ENCODE measurements at places on chromosomes 2 and 18. TPM values are rescaled to one million over a fixed set of nuclear protein-coding genes. Genes with fewer than 3 reads are reported as not detected.

Gene AGAP1
- 21.6 TPM for total RNA-seq

Gene UBE2E3
- 68.3 TPM for total RNA-seq

DNA sequence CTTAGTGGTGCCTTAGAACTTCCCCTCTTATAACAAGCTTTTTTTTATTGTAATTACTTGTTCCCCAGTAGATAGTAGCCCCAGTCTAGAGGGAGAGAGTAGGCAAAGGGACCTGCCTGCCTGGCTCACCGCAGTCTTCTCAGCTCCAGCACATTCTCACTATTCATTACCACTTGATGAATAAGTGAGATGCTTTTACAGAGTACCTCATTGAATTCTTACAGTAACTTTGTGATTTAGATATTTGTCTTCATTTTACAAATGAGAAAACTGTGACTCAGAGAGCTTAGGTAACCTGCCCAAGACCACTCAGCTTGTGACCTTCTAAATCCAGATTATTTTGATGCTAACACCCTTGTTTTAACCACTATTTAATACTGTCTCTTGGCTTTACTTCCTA, 77.8 kb downstream of the CHRNA1 start:
- no peak for DNase-seq

DNA sequence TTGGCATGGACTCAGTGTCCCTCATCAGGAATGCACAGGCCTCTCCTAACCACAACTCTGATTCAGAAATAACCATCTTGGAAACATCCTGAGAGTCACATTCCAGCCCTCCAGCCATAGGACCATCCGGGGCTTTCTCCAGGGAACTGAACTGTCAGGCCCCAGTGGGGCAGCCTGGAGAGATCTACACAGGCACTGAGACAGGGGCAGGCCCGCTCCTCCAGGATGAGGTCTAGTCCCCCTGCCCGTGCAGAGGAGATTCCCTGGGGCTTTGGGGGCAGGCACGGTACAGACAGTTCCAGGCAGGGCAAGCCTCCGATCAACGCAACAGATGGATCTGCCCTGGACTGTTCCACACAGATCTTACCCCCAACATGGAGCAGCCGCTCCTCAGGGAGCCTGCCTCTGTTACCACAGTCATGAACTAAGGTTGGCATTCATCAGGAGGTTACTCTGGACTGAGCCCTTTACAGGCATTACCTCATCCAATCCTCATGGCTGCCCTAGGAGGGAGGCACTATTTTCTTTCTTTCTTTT, 12.0 kb downstream of the KCNK3 start:
- DNase-seq: no peak

DNA sequence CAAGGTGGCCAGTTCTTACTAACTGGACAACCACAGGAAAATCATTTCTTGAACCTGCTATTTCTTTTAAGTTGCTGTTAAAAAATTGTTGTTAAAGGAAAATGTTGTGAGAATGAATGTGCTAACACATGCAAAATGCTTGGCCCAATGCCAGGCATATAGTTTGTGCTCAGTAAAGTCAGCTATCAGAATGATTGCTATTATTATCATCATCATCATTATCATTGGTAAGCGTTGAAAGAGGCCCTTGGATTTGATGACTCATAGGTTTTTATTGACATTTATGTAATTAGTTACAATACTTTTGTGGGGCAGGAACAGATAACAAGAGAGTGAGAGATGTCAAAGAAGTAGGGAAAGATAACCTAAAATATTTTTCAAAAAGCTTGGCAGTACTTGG, 394.2 kb upstream of the ZEB2 start:
- no peak for DNase-seq

DNA sequence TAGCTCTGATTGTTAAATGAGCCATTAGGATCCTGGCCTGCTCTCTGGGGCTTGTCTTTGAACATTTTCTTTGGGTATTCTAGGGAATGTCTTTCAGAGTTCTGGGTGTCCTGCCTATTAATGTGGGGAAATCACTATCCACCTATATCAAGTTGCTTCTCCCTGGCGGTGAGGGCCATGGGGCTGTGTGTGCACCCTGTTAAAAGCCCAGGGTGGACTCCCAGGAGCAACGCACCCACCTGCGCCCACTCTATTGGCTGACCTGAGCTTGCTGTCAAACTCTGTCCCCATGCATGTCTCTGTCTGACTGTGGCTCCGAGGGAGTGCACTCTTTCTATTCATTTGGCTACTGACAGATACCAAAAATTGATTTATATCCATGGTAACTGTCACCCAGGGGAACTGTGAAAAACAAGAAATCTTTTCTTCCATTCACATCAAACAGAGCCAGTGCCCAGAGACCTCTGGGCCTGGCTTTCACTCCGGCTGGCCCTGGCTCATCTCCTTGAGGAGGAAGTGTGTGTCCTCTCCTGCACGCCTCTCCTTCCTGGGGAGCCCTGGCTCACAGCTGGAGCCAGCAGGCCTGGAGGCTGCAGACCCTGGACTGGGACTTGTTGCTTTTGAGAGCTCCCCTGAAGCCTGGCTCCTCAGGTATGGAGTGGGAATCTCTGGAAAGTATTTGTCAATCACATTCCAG, 10.5 kb upstream of the TOGARAM2 start:
- no peak for DNase-seq

All from psoas muscle (tissue), 8 donors.